ENCODE measurements at places on chromosomes 5 and 9. TPM values are rescaled to one million over a fixed set of nuclear protein-coding genes. Genes with fewer than 3 reads are reported as not detected.

PRRX2 gene
- total RNA-seq, result 32.8 TPM

LRRTM2 gene
- 0.13 TPM for total RNA-seq

FBXW2 gene
- 31.0 TPM for total RNA-seq

CANX gene
- total RNA-seq, result 907 TPM

HRCT1 gene
- 2.2 TPM for total RNA-seq

AGXT2 gene
- total RNA-seq, result not detected

TXNDC8 gene
- total RNA-seq, result not detected
